Naive B cell (primary cell): ENCODE measurements at places on chromosomes 1 and 21. TPM values are rescaled to one million over a fixed set of nuclear protein-coding genes. Genes with fewer than 3 reads are reported as not detected.

PLEKHA6 gene
- not detected for polyA plus RNA-seq

GRCh38 chr1:84202126-84202525 is 58.1 kb downstream of the PRKACB start:
- DNase-seq: no peak

DNA sequence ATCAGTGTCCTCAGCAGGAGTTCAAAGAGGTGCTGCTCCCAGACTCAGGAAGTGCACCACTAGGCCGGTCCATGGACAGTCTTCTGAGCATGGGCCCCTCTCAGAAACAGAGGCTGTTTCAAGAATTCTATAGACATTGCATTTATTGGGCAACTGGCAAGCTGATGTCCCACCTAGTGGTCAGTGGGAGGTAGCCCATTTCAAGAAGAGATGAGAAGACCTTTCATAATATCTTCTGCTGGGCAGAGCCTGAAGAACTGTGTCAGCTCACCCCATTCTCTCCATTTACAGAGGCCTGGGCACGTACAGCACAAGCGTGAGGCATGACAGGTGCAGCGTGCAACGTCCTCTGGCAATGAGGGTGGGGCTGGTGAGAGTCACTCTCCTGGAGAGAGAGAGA is 216.0 kb downstream of the DYRK1A start:
- DNase-seq: no peak

DNA sequence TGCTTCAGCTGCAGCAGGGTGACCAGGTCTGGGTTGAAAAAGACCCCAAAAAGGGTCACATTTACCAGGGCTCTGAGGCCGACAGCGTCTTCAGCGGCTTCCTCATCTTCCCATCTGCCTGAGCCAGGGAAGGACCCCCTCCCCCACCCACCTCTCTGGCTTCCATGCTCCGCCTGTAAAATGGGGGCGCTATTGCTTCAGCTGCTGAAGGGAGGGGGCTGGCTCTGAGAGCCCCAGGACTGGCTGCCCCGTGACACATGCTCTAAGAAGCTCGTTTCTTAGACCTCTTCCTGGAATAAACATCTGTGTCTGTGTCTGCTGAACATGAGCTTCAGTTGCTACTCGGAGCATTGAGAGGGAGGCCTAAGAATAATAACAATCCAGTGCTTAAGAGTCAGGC is 2.9 kb downstream of the C1QA start:
- no peak for DNase-seq

DNA sequence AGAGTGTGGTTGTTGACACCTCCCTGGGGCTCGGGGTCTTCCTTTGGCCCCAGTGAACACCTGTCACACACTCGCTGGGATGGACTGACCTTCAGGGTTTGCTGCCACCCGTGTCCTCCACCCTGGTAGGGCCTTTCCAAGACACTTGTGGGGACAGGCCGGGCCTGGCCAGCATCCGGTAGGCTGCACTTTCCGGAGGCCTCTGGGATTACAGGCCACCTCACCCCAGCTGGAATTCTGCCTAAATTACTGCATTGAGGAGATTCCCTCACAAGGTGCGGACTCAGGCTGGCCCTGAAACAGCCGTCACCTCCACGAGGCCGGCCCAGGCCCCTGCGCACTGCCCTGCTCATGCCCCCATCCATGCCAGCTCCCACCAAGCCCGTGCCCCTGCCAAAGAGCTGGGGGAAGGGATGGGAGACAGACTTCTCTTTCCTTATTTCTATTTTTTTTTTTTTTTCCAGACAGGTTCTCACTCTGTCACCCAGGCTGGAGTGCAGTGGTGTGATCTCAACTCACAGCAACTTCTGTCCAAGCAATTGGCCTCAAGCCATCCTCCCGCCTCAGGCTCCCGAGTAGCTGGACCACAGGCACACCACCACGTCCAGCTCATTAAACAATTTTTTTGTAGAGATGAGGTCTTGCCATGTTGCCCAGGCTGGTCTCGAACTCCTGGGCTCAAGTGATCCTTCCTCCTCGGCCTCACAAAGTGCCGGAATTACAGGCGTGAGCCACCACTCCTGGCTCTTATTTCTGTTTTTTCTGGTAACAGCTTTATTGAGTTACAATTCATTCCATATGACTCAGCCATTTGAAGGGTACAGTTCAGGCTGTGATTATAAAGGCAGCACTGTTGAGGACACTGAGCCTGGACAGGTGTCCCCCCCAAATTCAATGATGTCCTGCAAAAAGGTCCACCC is 11.3 kb downstream of the CSTB start:
- no peak for DNase-seq

- DNase-seq: no peak
Observed at GRCh38 chr1:61782771-61783170, 40.5 kb downstream of the PATJ start.

- no peak for DNase-seq
Observed at GRCh38 chr1:117605164-117605773, 579 bp upstream of the TENT5C start.

DNA sequence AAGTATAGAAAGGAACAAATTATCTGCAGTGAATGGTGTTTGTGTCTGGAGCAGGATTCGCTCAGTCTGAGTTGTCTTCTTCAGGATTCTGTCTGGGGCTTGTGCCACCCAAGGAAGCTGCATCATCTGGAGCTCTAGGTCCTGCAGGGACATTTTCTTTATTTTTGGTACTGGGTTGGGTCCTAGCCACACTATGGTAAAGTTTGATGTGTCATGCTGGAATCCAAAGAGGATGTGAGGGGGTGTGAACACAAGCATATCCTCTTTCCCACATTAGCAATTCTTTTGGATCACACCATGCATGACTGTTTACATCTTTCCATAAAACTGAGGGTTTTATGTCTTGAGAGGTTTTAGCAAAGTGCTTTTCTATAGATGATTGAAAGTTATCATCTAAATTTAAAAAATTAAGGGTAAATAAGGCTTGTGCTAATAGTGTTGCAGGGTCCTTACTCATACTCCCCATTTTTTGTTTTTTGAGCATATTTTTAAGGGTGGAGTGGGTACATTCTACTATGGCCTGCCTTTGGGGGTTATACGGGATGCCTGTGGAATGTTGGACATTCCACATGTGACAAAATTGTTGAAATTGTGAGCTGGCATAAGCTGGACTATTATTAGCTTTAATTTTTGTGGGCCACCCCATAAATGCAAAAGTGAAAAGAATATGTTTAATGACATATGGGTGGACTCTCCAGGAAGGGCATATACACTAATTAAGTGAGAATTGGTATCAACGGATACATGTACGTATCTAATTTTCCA is 152.0 kb upstream of the HMCN1 start:
- DNase-seq: no peak

ZNF593OS gene
- polyA plus RNA-seq: 0.96 TPM

HTR1D gene
- polyA plus RNA-seq: not detected

AMY1A gene
- not detected for polyA plus RNA-seq

PDE9A gene
- polyA plus RNA-seq: not detected

DNA sequence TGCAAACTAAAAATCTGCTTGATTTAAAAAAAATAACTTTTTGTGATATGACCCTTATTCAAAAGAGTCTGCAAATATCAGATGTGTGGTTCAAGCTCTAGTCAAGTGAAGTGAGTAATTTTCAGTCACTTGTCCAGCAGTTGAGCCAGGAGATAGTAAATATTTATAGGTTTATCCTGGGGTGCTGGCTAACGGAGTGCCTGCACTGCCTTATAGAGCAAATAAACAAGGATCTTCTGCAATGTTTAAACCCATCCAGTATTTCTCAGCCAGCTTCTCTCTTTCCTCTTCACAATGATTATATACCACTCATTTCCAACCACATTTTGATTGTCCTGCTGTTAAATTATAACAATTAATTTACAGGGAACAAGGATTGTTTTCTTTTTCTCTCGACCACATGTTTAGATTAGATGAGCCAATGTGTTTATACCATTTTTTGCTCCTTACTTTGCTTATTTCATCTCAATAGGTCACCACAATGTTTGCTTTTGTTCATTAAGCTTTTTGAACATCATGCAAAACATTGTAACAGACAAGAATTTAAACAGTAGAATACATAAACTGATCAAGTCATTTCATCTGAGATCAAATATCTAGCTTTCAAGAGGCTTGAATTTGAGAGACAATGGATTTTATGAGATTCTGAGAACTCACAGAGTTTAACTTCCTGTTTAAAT is 60.3 kb upstream of the GREM2 start:
- DNase-seq: no peak

- peak; percentile 19 for DNase-seq
Observed at GRCh38 chr1:12345350-12346217, 115.8 kb downstream of the VPS13D start.

DNA sequence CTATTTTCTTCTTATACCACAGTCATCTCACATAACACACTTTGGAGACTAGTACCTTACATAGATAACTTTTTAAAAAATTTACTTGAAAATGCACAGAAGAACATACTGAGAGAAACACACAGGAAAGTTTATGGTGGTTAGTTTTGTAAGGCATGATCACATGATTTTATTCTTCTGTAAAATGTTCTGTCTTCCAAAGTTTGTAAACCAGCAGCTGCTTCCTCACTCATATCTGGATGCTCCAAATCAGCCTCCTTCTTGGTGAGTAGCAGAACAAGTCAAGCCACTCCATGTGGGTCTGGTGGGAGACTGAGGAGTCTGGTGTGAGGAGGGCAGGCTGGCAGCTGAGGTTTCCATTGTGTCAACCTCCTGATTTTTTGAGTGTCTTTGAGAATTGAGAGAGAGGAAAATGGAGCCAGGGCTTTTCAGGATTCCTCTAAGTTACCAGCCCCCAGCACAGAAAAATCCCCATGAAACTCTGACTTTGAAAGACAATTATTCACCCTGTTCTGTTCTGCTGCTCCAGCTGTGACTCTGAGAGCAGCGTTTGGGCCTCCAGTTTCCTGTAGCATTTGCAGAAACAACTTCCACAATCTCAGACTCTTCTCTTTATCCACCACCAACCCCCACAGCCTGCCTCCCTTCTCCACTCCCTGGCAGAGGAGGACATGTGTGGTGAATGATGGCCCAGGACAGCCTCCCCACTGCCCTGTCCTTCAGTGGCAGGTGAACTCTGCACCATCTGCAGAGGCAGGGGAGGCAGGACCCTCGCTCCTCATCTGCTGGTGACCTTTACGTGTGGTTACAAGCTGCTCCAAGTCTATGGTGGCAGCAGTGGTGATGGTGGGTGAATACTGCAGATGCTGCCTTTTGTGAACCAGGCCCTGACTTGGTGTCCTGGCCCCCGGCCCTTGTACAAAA is 82.3 kb downstream of the FCRL5 start:
- DNase-seq: no peak

HSD3B2 gene
- polyA plus RNA-seq: not detected

GRCh38 chr1:97033949-97034348 is 312.4 kb downstream of the PTBP2 start:
- DNase-seq: no peak

PTAFR gene
- 6.9 TPM for polyA plus RNA-seq

- no peak for DNase-seq
Observed at GRCh38 chr1:176205332-176205914, 1.7 kb downstream of the COP1 start.

GRCh38 chr1:6832531-6833188 is 47.4 kb downstream of the CAMTA1 start:
- no peak for DNase-seq

GRCh38 chr1:93448292-93448982 is 519 bp downstream of the FNBP1L start:
- peak; percentile 33 for DNase-seq
